ENCODE measurements at places on chromosomes 2 and 18.

DNA sequence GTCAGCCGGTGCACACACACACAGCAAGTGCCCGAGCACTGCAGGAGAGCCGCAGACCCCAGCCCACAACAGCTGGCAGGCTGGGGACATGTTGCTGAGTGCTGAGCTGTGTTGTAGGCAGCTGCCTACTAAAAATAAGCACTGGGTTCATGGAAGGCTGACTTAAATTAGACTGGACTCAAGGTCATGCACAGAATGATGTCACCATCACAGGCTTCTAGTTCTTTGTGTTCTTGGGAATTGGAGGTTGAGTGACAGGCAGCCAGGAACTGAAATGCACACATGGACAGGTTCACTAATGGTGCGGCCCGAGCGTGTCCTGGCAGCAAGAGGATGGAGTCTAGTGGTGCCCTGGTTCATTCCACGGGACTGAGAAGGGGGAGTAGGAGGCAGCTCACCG, 71.3 kb downstream of the VWA3B start:
- H3K36me3 ChIP-seq = no peaks in the 10 kb centered on the region
- H3K4me1 ChIP-seq = no peaks in the 10 kb centered on the region
- peak; percentile 49 for DNase-seq
- H3K27ac ChIP-seq = no peak overlapping the region
- no peak overlapping the region for H3K4me3 ChIP-seq

DNA sequence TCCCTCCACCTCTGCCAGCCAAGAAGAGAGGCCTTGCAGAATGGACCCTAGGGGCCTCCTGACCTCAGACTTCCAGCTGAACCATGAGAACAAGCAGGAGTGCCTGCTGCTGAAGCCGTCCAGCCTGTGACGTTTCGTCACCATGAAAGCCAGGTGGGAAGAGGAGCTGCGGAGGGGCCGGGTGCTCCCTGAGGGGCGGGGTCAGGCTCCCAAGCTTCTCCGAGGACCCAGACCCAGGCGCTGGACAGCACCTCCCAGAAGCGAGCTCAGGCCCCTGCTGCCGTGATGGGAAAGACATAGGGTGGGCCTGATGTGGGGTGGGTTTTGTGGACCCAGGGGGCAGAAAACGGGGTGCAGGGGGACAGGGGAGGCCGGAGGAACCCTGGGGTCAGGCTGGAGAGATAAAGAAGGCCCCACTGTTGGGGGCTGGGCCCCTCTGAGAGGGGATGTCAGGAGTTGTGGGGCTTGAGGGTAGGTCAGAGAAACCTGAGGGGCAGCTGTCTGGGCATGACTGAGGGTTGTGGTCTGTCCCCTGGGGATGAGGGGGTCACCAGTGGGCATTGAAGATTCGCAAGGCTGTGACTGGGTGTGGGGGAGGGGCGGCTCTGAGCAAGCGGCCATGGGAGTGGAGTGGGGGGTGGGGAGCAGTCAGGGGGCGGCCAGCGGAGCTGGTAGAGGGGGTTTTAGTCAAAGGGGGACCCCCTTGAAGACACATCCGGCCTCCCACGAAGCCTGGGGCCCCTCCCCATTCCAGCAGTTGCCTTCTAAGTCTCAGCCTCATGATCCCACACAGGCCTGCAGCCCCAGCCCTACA, 73.4 kb upstream of the ODC1 start:
- no peaks in the 10 kb centered on the region for H3K4me1 ChIP-seq
- H3K27ac ChIP-seq = no peak overlapping the region
- DNase-seq = no peak
- no peaks in the 10 kb centered on the region for H3K36me3 ChIP-seq
- H3K27me3 ChIP-seq = no peaks in the 10 kb centered on the region

DNA sequence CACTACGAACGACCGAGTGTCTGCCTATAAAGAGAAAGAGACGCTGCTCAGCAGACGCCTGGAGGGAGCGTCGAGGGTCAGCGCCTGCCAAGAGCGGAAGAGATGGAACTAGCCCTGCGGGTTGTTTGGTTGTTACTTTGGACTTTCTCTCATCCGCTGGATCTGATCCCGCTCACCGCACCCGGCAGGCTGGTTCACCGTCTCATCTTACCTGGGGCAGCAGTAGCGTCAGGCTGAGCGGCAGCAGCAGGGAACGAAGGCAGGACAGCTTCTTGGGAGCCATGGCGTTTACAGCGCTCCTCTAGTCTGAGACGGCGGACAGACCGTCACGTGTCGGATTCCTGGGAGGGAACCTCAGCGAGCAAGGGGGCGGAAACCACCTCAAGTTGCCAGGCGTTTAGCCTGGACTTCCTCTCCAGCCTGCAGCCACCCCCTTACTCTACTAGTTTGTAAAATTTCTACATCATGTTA, 1.9 kb downstream of the GLB1L start:
- no peak overlapping the region for H3K4me3 ChIP-seq
- H3K27ac ChIP-seq = no peak overlapping the region
- no peaks in the 10 kb centered on the region for H3K36me3 ChIP-seq
- H3K27me3 ChIP-seq = no peaks in the 10 kb centered on the region

GRCh38 chr2:43215673-43216255, 10.6 kb downstream of the ZFP36L2 start:
- H3K27ac ChIP-seq = no peak overlapping the region
- H3K36me3 ChIP-seq = no peaks in the 10 kb centered on the region
- DNase-seq = no peak
- H3K4me1 ChIP-seq = peaks cover 35% of the 10 kb centered on the region
- H3K4me3 ChIP-seq = no peak overlapping the region

GRCh38 chr18:60469387-60470100, 97.0 kb upstream of the MC4R start:
- no peaks in the 10 kb centered on the region for H3K36me3 ChIP-seq
- no peaks in the 10 kb centered on the region for H3K27me3 ChIP-seq
- H3K4me3 ChIP-seq = no peak overlapping the region
- no peak overlapping the region for H3K27ac ChIP-seq
- no peaks in the 10 kb centered on the region for H3K4me1 ChIP-seq
- DNase-seq = no peak

- H3K4me1 ChIP-seq = no peaks in the 10 kb centered on the region
- no peak overlapping the region for H3K4me3 ChIP-seq
- H3K36me3 ChIP-seq = no peaks in the 10 kb centered on the region
- H3K27me3 ChIP-seq = no peaks in the 10 kb centered on the region
Observed at GRCh38 chr2:142140434-142140845, 9.6 kb upstream of the LRP1B start.

GRCh38 chr2:230008708-230009066, 60.0 kb downstream of the SLC16A14 start:
- no peaks in the 10 kb centered on the region for H3K36me3 ChIP-seq
- no peaks in the 10 kb centered on the region for H3K4me1 ChIP-seq
- no peak for DNase-seq

DNA sequence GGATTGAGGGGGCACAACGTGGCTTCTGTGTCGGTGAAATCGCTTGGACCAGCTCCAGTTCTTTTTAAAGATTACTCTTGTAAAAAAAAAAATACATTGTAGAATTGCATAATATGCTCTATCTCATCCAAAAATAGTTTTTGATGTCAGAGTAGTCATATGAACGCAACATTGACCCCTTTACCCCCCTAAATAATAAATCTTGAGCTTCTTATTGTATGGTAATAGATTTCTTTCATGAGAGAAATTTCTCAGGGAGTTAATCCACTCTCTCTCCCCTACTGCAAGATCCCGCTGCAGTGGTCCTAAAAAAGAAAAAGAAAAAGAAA, 50.2 kb upstream of the PAIP2B start:
- no peak overlapping the region for H3K27ac ChIP-seq
- H3K27me3 ChIP-seq = no peaks in the 10 kb centered on the region
- peaks cover 20% of the 10 kb centered on the region for H3K4me1 ChIP-seq
- H3K4me3 ChIP-seq = peak overlapping the region; percentile 31

GRCh38 chr2:203893401-203893800, 25.8 kb downstream of the CTLA4 start:
- H3K36me3 ChIP-seq = no peaks in the 10 kb centered on the region
- no peaks in the 10 kb centered on the region for H3K4me1 ChIP-seq
- DNase-seq = no peak
- no peak overlapping the region for H3K4me3 ChIP-seq

GRCh38 chr2:160453111-160453820, 40.3 kb downstream of the RBMS1 start:
- peaks cover 5% of the 10 kb centered on the region for H3K4me1 ChIP-seq
- H3K27ac ChIP-seq = no peak overlapping the region
- H3K27me3 ChIP-seq = no peaks in the 10 kb centered on the region
- no peak overlapping the region for H3K4me3 ChIP-seq
- no peaks in the 10 kb centered on the region for H3K36me3 ChIP-seq

DNA sequence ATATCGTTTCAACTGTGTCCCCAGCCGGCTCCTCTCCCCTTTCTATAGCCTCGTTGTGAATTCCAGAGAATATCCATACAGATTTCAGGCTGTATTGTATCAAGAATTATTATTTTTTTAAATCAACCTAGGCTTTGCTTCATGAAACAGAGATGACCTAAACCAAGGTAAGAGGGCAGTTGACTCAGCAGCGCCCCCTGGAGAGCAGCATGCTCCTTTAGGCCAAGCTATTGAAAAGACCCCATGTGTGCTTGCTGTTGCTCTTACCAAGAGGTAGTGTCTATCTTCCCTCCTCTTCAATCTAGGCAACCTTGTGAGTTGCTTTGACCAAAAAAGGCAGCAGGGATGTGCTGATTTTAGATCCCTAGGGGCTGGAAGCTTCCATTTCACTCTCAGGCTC, 426.7 kb upstream of the SMIM21 start:
- no peak for DNase-seq
- H3K36me3 ChIP-seq = no peaks in the 10 kb centered on the region
- H3K4me3 ChIP-seq = no peak overlapping the region
- H3K27ac ChIP-seq = no peak overlapping the region
- no peaks in the 10 kb centered on the region for H3K27me3 ChIP-seq

- H3K4me3 ChIP-seq = no peak overlapping the region
- H3K27ac ChIP-seq = no peak overlapping the region
- H3K27me3 ChIP-seq = no peaks in the 10 kb centered on the region
- no peak for DNase-seq
- H3K36me3 ChIP-seq = no peaks in the 10 kb centered on the region
Observed at GRCh38 chr2:144596073-144596871, 76.4 kb upstream of the ZEB2 start.

DNA sequence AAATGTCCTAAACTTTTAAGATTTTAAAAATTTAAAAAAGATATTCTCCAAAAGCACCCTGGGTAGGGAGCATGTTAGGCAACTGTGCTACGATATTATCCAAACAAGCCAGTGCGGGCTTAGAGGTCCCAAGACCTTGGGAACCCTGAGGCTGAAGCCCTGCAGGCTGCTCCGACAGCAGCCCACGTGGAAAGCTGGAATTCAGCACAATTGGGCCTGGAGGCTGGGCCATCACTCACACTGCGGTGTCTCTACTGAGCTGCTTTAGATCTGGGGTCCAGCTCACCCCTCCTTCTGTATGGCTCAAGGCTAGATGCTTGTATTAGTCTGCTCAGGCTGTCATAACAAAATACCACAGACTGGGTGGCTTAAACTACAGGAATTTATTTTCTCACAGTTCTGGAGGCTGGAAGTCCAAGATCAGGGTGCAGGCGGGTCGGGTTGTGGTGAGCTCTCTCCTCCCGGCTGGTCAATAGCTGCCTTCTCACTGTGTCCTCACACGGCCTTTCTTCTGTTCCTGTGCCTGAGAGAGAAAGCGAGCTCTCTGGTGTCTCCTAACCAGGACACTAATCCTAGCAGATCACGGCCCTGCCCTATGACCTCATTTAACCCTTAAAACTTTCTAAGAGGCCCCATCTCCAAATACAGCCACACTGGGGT, 42.5 kb downstream of the DPYSL5 start:
- no peak overlapping the region for H3K27ac ChIP-seq
- H3K36me3 ChIP-seq = no peaks in the 10 kb centered on the region
- no peaks in the 10 kb centered on the region for H3K4me1 ChIP-seq
- H3K4me3 ChIP-seq = no peak overlapping the region
- no peak for DNase-seq

- H3K4me1 ChIP-seq = no peaks in the 10 kb centered on the region
- no peaks in the 10 kb centered on the region for H3K27me3 ChIP-seq
- no peak overlapping the region for H3K4me3 ChIP-seq
- H3K36me3 ChIP-seq = no peaks in the 10 kb centered on the region
- DNase-seq = no peak
- H3K27ac ChIP-seq = no peak overlapping the region
Observed at GRCh38 chr18:50177294-50177992, 17.5 kb downstream of the MYO5B start.

DNA sequence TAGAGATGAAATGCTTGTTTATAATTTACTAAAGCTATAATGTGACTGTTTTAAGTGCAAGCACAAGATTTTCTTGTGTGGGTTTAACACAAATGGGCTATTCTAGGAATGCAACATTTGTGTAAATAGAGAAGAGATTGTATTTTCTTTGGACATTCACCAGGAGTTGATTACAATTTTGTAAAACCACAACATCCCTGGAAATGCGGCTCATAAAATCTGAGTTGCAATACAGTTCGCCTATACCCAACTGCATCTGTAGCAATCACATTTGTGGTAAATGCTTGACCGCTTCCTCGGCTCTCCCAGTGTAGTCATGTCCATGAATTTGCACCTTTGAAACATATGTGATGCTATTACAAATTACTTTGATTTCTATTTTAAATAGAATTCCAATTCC, 348.7 kb upstream of the CDH20 start:
- no peaks in the 10 kb centered on the region for H3K27me3 ChIP-seq
- no peak overlapping the region for H3K4me3 ChIP-seq
- H3K27ac ChIP-seq = no peak overlapping the region
- no peaks in the 10 kb centered on the region for H3K36me3 ChIP-seq
- no peaks in the 10 kb centered on the region for H3K4me1 ChIP-seq

Data from body of pancreas (tissue), 4 donors.